DMS79 treated with DMSO at 0.1 percent for 48 hours (cell line): ENCODE measurements at places on chromosomes 4 and X.

GRCh38 chr4:147773261-147774184 is 41.6 kb downstream of the ARHGAP10 start:
- DNase-seq: no peak

DNA sequence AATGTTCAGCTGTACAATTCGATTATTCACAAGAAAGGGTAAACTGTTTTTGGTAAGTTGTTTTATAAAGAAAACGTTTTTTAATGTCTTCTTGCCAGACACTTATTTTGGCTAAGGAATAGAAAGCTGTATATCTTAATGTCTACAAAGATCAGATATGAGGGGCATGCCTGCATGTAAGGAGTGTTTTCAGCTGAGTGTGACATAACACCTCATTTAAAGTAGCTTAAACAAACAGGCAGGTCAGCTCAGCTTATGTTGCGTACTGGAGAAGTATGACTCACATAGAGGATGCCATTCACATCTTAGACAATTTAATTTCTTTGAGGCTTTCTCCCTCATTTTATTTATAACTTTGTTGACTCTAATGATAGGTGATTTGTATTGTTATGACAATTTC is 30.4 kb downstream of the LAMTOR3 start:
- DNase-seq: no peak

DNA sequence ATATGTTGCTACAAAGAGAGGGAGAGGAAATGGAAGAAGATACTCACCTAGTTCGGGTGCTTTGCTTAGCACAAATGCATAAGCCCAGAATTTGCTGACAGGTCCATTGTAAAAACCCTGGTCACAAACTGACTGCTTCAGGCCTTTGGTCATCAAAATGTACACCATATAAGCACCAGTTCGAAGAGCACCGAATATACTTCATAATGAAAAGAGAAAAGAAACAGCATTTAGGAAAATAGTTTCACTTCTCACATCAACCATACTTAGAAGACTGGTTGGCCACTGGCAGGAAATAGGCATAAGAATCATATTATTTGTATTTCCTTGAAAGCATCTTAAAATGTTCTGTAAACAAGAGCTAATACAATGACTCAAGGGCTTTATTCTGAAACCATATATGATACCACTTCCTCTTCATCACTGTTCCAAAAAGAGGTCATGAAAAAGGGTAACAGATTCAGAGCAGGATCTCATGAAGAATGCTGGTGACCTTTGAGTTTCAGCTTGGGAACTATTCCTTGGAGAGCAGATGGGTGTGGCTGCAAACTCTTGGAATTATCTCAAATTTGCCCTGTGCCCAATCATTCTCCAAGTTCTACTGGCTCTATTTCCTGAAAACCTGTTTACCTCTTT is 138.7 kb downstream of the ELOVL6 start:
- no peak for DNase-seq

- DNase-seq: no peak
Observed at GRCh38 chrX:53320543-53321229, 39.3 kb upstream of the IQSEC2 start.

DNA sequence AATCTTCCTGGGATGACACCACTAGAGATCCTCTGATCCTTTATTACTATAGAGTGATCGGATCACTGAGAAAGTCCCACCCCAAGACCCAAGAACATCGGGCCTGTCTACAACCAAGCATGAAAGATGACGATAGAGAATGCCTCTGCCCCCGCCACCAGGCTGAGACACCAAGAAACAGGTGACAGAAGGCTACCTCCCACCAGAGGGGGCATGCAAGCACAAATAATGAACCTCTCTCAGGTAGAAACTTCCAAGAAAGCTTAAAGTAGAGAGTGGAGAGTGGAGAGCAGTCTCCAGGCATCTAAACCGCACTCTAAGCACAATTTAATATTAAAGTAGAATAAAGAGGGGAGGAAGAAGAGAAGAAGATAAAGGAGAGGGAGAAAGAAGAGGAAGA is 402.6 kb downstream of the INPP4B start:
- DNase-seq: no peak
